Effector memory CD4-positive, alpha-beta T cell (primary cell): ENCODE measurements at places on chromosomes 13 and 19.

- H3K4me1 ChIP-seq: peaks cover 8% of the 10 kb centered on the region
- H3K36me3 ChIP-seq: peaks cover 8% of the 10 kb centered on the region
- no peaks in the 10 kb centered on the region for H3K27me3 ChIP-seq
- H3K4me3 ChIP-seq: peak within 1 kb of the TSS; percentile 83
- peak within 1 kb of the TSS; percentile 82 for H3K27ac ChIP-seq
These were observed at the start of gene ZFP28 for GRCh38 chr19:56538761-56539263. ZFP28 (plus strand) TSS chr19:56538948; CDS start chr19:56539019, 71 bp downstream.

DNA sequence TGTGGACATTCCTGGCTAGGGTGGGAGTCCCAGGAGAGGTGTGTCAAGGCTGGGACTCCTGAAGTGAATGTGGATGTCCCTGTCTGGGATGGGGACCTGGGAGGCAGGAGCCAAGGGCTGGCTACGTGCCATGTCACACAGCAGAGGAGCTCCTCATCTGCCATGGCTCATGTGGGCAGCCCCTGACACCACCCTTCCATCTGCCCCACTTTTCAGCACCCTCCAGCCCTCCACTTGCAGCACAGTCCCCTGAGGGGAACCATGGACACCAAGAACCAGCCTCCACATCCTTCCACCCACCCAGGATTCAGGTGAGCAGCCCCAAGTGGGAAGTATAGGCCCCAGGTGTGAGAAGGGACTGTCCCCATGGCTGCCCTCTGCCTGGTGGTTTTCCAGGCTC lies 1.7 kb downstream of the ZNF446 start:
- H3K4me1 ChIP-seq: peaks cover 14% of the 10 kb centered on the region
- no peaks in the 10 kb centered on the region for H3K27me3 ChIP-seq
- no peaks in the 10 kb centered on the region for H3K36me3 ChIP-seq
- no peak for DNase-seq

GRCh38 chr13:39279077-39279476 lies 240.8 kb downstream of the NHLRC3 start:
- no peak for DNase-seq
- H3K4me1 ChIP-seq: no peaks in the 10 kb centered on the region
- H3K27ac ChIP-seq: no peak overlapping the region
- no peaks in the 10 kb centered on the region for H3K36me3 ChIP-seq

- peaks cover 35% of the 10 kb centered on the region for H3K27me3 ChIP-seq
- DNase-seq: no peak
- H3K4me1 ChIP-seq: peaks cover 16% of the 10 kb centered on the region
These were observed 2.7 kb downstream of the COL5A3 start for GRCh38 chr19:10007371-10008183.

DNA sequence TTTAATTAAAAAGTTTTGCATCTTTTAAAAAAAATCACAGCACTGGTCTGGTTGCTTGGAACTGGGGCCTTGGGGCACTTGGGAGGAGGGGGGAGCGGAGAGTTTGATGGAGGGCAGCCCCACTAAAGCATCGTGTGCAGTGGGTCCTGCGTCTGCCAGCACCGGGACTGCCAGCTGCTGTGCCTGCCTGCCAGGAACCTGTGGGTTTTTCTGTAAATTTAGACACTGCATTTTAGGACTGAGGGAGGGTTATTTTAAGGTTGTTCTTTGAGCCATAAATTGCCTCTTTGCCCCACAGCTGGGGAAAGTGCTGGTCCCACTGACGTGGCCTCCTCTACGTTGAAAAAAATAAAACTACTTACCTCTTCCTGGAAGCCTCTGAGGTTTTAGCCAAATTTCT lies 2.9 kb downstream of the KLF2 start:
- DNase-seq: no peak
- H3K27me3 ChIP-seq: no peaks in the 10 kb centered on the region
- H3K27ac ChIP-seq: peak overlapping the region; percentile 89
- peaks cover 37% of the 10 kb centered on the region for H3K36me3 ChIP-seq
